ENCODE measurements at places on chromosomes 2 and 18.
A peak's percentile ranks its signal among the peaks of the same experiment; 100 is the strongest.

DNA sequence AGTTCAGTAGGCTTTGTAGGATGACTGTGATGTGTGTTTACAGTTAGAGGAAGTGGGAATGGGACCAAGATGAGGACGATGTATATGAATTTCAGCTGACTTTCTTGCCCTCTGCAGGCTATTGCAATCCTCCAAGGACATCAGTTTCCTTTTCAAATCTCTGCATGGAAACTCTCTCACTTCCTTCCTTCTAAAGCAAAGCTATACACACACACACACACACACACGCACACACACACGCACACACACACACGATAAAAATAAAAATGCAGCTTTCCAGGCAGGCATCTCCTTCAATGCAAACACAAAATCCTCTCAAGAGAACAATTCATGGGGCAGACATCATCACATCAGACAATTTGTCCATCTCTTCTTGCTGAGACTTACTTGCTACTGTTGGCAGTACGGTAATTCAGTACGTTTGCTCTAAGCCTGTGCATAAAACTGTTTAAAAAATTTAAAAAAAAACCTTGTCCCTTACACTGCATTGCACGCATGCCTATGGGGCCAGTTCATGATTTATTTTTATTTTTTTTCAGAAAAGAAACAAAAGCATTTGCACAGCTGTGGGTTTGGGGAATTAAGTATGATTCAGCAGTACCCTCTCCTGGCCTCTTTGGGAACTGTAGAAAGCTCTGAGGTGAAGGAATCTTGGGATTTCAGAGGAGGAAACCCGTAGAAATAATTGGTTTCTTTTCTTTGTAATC lies 27.1 kb upstream of the ICOS start:
- peak; percentile 65 for DNase-seq

DNA sequence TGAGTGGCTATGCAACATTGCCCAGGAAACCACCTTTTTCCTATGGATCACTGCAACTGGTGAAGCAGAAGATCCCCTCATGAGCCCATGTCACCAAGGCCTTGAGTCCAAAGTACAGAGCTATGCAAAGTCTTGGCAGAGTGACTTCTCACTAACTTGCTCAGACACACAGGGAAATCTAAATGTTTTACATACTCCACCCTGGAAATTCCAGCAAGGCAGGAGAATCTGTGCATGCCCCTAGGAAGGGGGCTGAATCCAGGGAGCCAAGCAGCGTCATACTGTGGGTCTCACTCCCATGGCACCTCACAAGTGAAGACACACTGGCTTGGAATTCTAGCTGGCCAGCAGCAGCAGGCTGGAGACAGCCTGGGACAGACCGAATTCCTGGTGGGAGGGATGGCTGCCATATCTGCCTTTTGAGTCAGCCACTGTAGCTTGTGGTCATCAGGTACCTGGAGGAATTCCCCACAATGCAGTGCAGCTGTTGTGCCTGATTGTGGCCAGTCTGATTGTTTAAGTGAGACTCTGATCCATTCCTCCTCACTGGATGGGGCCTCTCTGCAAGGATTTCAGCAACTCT lies 1817.4 kb downstream of the SUCLG1 start:
- DNase-seq: no peak

GRCh38 chr2:135820003-135820618 lies 16.9 kb downstream of the LCT start:
- DNase-seq: no peak

DNA sequence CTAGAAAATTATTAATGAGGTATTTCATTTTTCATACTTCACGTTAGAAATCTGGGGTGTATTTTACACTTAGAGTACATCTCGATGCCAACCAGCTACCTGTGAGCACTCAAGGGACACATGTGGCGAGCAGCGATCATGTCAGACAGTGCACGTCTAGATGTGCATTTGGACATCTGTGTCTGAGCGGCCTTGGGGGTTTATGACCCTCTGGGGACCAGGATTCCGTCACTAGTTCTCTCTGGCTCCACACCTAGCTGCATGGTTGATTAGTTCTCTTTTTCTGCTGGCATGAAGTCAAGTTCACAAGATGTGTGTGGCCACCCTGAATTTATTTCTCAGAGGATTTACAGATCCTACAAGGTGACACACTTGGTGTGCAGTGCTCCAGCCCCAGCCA lies 192.2 kb downstream of the TSN start:
- no peak for DNase-seq

GRCh38 chr2:194105358-194105757 lies 1551.7 kb upstream of the SLC39A10 start:
- no peak for DNase-seq

GRCh38 chr2:40690036-40690435 lies 238.1 kb upstream of the SLC8A1 start:
- no peak for DNase-seq

DNA sequence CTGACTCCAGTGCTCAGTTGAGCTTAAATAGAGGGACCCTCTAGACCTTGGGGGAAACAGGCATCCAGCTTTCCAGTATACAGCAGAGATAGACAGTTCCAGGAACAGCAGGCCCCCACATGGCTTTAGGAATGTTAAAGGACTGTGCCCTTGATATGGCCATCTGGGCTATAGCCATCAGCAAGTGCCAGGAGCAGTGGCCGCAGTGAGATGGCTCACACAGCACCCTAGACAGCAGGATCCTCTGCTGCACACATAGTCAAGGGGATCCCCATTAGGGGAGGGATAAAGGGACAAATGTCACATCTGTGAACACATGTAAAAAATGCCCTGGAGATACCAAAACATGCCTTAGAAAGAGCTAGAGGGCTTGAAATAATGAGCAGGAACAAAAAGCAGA lies 213.4 kb downstream of the PTH2R start:
- DNase-seq: no peak

DNA sequence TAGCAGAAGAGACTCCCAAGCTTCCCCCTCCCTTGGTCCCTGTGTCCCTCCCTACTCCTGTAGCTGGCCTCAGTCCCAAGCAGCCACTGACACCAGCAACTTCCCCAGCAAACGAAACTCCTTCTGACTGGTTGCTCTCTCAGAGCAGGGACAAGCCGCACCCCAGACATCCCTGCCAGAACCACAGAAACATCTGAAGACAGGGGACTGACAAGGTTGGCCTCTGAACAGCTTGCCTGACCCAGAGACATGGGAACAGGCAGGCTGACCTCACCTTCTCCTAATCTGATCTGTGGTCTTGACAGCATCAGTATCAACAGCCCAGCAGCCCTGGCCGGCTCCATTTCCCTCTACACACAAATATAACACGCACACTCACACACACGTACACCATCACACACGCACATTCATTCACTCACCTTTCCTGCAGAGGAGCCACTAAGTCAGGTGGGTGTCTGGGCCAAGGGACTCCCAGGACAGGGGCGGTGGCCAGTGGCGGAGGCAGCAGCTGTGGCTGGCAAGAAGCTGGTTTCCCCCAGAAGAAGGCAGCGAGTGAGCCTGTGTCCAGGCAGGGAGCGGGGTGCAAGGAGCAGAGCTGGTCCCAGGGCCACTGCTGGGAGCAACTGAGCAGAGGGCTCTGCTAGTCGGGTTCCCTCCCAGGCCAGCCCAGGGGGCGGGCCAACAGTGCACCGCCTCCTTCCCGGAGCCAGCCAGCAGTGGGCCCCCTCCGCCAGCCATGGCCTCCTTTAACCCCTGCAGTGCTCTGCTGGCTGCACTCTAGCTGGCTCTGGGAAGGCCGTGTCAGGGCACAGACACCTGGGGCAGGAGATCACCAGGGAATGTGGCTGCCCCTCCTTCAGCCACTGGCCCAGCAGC lies 59.1 kb downstream of the TNS1 start:
- DNase-seq: no peak

- DNase-seq: peak; percentile 13
Measured at GRCh38 chr2:84395820-84396219, 63.3 kb downstream of the SUCLG1 start.

DNA sequence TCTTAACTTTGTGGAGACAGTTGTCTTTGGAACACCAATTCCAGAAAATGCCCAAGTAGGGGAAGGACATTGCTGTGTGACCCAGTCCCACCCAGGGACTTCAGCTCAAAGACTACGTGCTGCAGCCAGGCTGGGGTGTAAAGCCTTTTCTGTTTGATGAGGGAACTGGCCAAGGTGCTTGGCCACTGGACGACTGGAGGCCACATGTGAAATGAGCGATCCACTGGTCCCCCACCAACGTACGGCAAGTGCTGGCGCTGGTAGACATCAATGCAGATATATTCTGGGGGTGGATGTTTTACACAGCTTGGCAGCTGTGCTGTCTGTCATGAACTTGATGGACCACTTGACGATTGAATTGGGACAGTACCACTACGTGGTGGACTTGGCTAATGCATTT lies 582.5 kb upstream of the HNMT start:
- DNase-seq: no peak

DNA sequence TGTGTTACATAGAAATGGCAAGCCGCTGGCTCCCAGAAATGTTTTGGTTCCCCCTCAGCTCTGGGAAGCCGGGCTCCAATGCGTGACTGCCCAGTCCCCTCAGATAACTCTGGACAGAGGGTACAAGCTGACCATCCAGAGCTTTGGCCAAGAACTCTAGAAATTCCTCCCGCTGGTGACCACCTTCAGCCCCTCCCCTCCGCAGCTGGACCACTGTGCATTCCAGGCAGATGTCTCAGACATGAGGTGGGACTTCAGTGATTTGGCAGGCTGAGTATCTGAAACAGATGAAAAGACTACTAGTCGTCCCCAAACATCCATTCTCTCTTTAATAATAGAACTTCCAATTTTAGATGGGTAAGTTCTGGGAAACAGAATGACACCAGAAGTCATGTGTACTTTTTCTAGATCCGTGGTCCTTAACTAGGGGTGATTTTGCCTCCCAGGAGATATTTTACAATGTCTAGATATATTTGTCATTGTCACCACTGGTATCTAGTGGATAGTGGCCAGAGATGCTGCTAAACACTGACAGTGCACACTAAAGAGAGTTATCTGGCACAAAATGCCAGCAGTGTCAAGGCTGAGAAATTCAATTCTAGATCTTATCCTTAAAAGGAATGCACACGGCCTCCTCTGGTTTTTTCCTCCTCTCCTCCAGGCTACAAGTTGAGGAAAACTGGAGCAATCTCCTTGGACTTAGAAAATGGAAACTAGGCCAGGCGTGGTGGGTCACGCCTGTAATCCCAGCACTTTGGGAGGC lies 294.3 kb downstream of the SRBD1 start:
- DNase-seq: no peak

DNA sequence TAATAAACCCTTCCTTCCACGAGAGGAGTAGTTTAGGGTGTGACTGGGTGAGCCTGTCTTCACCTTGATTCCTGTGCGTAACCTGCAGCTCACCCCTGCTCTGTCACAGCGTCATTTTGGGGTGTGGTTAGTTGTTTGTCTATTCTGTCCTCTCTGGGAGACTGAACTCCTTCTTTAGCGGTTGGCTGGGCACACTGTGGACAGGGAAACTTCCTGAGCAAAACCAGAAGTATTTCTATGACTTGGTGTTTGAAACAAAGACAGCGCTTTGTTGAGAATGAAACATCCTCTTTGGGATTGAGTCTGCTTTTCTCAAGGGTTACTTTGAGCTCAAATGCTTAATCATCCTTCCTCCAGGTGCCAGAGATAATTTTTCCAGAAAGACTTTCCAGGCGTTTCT lies 270.7 kb downstream of the HRH4 start:
- DNase-seq: no peak

GRCh38 chr2:96262306-96262705 lies 3.5 kb downstream of the TMEM127 start:
- no peak for DNase-seq

GRCh38 chr2:121476684-121477083 lies 54.0 kb upstream of the RNU4ATAC start:
- no peak for DNase-seq

- no peak for DNase-seq
Measured at GRCh38 chr18:60417946-60418345, 45.4 kb upstream of the MC4R start.

DNA sequence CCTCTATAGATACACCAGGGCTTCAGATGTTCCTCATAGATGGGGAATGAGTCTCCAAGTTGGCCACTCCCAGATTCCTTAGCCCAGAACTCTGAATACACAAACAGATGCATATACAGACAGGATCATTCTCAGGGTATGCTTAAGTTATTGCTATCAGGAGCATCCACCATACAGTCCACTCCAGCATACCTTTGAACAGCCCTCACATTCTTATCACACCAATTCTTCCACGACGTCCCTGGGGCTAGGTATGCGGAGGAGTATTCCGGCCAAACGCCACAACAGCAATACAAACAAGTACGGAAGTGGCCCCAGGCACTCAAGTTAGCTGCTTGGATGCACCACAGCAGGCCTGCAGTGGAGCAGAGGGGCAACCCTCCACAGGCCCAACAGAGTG lies 312.5 kb upstream of the CHAC2 start:
- DNase-seq: no peak

DNA sequence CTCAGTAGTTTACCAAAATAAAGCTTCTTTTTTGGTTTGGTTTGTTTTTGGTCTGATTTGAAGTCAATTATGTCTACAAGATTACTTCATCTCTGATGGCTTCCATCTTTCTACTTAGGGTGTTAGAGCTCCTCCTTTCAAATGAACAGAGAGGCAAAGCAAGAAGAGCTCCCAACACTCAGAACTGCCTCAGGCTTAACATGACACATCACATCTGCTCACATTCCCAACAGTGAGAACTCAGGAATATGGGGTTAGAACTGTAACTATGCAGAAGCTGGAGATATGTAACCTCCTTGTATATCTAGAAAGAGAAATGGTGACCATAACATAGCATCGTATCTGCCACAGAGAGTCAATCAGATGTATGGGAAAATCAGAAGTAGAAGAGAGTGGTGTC lies 11.4 kb upstream of the LRATD1 start:
- DNase-seq: no peak

- DNase-seq: no peak
Measured at GRCh38 chr2:17136877-17137276, 381.4 kb downstream of the RAD51AP2 start.

DNA sequence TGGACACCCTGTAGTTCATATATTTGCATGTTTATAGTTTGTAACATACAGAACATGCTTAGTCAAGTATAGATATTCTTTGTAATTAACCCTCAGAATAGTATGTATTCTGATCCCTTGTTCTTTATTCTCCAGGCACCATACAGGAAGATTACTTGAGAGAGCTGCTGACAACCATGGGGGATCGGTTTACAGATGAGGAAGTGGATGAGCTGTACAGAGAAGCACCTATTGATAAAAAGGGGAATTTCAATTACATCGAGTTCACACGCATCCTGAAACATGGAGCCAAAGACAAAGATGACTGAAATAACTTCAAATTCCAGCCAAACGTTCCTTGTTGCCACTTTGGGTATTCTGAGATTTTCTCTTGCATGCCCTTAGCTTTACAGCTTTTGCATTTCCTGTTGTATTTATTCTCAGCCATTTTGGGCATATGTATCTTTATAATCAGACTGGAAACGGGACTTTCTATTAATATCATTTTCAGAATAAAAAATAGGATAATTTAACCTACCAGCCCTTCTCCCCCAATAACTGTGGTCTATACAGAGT lies 6.2 kb upstream of the MYL12B start:
- DNase-seq: no peak

GRCh38 chr2:241991299-241991698 lies 121.8 kb downstream of the RTP5 start:
- DNase-seq: no peak

DNA sequence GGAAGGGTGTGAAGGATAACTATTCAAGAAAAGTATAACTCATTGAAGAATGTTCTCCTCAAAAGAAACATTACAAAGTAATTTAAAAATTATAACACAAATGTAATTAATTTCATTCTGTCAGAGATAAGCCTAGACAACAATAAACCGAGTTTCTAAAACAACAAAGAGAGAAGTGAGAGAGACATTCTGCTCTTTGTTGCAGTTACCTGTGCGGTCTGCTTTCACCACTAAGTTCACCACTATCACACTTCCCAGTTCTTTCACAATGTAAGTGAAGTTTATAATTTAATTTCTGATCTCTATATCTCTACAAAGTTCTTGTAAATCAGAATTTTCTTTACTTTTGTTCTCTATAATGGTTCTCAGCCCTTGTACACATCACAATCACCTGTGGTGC lies 76.3 kb upstream of the FRZB start:
- DNase-seq: no peak

All from fibroblast of the conjunctiva (primary cell).